Astrocyte of the cerebellum (primary cell): ENCODE measurements at places on chromosomes 1 and 21.

DNA sequence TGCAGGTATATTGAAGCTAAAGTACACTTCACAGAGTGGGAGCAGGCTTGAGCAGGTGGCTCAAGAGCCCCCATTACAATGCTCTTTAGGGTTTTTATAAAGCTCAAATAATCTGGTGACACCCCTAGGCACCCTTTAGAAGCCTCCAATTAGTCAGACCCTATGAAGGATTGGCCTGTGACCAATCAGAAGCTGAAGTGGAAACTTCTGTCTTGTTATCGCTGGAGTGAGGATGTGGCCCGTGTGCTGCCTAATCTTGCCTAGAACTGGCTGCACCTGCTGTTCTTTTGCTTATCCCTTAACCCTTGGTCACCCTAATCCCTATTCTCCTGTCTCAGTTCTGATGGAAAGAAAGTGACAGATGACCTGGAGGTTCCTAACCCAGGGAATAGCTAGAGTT lies 70.8 kb upstream of the ABCG1 start:
- no peak for DNase-seq

- no peak for DNase-seq
Measured at GRCh38 chr1:90773812-90774211, 56.7 kb upstream of the BARHL2 start.

GRCh38 chr1:211825980-211826379 lies 4.6 kb downstream of the LPGAT1 start:
- DNase-seq = no peak

- DNase-seq = no peak
Measured at GRCh38 chr1:115493834-115494233, 147.9 kb upstream of the VANGL1 start.

DNA sequence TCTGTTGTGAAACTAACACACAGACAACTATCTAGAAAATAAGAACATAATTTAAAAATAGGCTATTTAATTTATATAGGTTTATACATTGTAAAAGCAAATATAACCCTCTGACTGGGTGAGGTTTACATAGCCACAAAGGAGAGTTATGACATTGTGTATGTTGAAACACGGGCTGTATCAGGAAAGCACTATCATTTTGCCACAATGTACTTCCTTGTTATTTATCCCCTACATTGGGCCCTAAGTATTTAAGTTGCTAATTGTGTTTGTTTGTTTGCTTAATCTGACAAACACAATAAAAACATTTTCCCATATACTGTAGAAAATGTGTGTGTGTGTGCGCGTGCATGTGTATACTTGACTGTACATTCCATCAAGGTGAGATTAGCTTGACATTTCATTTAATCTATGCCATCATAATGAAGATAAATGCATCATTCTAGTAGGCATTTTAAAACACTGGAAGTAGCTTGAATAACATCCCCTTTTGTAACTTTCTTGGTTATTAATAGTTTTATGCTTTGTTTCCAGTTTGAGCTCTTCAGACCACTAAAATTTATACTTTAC lies 72.1 kb downstream of the RGS13 start:
- DNase-seq = no peak

GRCh38 chr1:209685821-209686220 lies 10.6 kb downstream of the G0S2 start:
- DNase-seq = no peak

DNA sequence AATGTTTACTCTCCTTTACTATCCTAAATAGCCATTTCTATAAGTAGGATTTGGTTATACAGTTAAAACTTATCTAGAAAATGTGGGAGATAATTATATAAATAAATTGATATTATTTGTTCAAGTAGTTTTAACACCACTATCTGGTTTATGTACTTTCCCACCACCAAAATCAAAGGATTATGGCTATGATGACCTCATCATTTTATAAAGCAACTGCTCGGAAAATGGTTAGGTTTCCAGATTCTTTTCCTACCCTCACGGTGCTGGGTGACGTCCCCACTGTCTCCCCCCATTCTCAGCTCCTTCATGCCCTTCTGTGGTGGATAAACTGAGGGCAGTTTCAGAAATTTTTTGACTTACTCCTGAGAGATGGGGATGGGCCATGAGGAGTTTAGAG lies 1011.8 kb upstream of the ADGRL4 start:
- DNase-seq = no peak

GRCh38 chr21:31450980-31451379 lies 106.9 kb upstream of the TIAM1 start:
- DNase-seq = no peak

- no peak for DNase-seq
Measured at GRCh38 chr1:226397955-226398636, 9.8 kb downstream of the PARP1 start.

GRCh38 chr1:99634971-99635624 lies 10.8 kb upstream of the PALMD start:
- DNase-seq = no peak
